Inflammatory macrophage treated with lipopolysaccharide for 1 hour (primary cell): ENCODE measurements at places on chromosomes 2 and 18.

DNA sequence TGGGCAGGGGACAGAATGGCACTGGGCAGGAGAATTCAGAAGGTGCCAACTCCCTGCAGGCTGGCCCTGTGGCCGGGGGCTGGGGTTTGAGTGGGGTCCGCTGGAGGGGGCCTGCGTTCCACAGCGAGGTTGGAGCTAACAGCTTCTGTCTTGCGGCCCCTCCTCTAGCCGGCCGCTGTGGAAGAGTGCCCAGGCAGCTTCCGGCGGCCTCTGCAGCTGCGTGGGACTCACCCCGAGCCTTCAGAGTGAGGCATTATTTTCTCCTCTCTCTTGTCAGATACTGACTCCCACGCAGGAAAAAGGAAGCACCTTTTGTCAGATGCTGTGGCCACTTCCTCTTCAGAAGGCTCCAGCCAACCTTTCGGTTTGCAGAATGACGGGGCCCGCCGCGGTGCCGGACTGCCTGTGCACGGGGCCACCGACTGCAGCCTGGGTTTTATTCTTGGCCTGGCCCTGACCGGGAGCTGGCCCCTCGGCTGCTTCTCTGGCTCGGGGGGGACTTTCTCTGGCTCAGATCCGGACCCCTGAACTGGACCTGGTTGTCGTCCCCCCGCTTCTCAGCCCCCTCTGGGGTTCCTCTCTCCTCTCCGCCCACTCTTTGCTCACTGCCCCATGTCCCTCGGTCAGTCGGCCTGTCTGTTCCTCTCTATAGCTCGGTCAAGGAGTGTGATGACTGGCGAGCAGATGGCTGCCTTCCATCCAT is 40.1 kb downstream of the ARHGAP25 start:
- DNase-seq: peak; percentile 89

- DNase-seq: no peak
These were observed 146.4 kb upstream of the COPS8 start for GRCh38 chr2:236939271-236939670.

- DNase-seq: peak; percentile 96
These were observed 47.4 kb downstream of the VWA3B start for GRCh38 chr2:98134172-98135005.

DNA sequence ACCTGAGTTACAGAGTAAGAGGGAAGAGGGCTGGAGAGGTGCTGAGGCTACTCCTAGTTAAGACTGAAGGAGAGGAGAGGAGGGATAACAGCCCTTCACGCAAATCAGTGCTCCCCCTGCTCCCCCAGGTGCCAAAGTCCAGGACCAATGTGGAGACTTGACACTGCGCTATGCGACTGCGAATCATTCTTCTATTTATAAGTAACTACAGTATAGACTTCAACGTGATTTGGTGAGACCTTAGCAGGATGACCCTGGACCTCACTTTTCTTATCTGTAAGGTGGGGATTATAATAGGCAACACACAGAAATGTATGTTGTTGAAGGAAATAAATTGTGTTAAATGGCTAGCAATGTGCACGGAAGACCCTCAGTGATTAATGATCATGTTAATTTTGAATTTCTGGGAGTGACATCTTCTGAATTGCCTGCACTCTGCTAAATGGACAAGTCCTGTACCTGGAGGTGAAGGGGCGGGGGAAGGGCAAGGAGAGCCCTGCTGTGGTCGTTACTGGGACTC is 11.0 kb downstream of the EN1 start:
- DNase-seq: no peak

- DNase-seq: no peak
These were observed 222.7 kb upstream of the PIK3C3 start for GRCh38 chr18:41732356-41732755.

DNA sequence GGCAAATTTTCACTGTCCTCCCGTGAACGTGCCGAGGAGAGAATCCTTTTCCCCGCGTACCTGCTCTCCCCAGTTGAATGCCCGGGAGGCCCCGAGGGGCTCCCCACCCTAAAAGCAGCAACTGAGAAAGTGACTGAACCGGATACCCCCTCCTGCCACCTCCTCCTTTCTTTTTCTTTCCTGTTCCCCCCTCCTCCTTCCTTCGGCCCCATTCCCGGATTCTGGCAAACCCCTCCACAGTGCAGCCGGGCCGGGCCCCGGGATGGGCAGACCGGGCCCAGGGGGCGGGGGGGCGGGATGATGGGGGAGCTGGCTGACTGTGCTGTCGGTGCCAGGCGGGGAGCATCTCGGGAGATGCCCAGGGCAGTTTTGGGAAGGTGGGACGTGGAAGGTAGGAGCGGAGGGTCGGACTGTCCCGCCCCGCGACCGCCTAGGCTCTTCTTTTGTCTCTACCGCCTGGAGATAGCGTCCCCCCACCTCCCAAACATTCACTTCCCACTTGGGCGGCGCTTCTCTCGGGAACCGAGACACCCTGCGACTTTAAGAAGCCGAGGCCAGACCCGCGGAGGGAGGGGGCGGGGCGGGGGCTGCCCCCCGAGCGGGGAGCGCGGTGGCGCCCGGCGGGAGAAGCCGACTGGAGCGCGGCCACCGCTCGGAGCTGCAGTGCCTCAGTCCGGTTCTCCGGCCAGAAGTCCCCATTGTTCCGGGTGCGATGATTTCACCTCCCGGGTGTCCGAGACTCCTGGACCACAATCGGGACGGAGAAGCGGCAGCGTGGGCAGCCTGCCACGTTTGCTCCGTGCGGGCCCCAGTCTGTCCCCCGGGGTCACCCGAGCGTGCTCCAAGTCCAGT is 8.2 kb downstream of the DLX2 start:
- DNase-seq: no peak

- DNase-seq: no peak
These were observed 102.8 kb upstream of the TFCP2L1 start for GRCh38 chr2:121387591-121388325.

- peak; percentile 8 for DNase-seq
These were observed 91.3 kb downstream of the NBEAL1 start for GRCh38 chr2:203105996-203106395.

DNA sequence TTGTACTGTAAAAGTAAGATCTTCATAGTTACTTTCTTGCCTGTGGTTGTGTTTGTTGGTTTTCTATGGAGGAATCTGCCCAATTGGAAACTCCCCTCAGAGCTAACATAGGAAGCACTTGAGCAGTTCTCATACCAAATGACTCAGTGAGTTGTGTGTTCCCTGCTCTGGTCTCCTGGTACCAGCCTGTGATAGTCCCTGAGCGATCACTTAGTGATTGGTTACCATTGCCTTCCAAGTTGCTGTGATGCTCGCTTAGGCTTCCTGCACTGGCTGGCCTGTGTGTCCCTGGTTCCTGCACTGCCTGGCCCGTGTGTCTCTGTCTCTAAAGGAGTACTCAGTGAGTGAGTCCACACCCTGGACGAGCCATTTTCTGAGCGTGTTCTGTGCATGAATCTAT is 133.0 kb downstream of the MAP4K4 start:
- DNase-seq: peak; percentile 12

- no peak for DNase-seq
These were observed 7.5 kb upstream of the PTPN2 start for GRCh38 chr18:12891561-12891960.

GRCh38 chr2:113176696-113177355 is 3.1 kb downstream of the PSD4 start:
- no peak for DNase-seq

- peak; percentile 82 for DNase-seq
These were observed 3.0 kb upstream of the IRS1 start for GRCh38 chr2:226802573-226802972.

DNA sequence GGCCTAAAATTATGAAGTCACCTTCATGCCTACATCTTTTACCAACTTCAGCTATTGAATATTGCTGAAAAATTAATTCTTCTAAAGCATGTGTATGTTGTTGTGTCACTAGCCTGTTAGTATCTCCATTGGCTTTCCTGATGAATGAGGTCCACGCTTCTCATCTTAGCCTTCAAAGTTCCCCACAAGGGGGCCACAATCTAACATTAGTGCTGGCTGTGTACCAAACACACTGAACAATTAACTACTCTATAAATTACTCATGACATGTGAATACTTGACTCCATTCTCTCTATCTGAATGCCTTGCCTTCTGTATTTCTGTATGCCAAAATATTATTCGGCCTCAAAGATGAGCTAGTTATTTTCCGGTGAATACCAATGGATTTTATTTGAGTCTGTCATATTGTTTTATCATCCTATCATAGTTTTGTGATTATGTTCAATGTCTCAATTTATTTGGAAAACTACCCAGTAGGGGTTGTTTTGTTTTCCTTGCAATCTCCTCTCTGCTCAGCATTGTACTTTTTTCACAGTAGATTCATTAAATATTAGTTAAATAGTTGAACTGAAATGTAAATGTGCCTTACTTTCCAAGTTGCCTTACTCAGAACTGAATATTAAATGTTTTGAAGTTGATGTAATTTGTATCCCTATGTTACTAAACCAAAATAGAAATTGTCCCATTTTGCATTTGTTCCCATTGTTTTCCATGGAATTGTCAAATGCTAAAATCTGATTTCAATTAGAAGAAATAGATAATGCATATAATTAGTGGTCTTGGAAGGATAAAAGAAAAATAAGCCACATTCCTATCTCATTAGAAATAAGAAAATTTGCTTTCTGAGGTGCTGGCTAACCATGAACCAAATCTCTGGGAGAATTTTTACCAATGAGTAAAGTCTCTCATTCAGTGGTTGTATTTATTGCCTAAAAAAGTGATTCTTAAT is 208.4 kb upstream of the COL3A1 start:
- no peak for DNase-seq

- no peak for DNase-seq
These were observed 825.2 kb downstream of the METTL4 start for GRCh38 chr18:1746131-1746530.

DNA sequence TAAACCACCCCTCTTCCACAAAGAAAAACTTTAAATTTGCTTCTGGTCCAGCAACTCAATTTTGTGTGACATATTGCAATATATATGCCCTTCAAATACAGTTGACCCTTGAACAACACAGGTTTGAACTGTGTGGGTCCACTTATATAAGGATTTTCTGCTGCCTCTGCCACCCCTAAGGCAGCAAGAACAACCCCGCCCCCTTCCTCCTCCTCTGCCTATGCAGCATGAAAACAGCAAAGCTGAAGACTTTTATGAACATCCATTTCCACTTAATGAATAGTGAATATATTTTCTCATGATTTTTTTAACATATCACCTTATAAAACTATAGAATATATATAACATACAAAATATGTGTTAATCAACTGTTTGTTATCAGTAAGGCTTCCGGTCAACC is 58.3 kb downstream of the EML4 start:
- DNase-seq: no peak

- no peak for DNase-seq
These were observed 90.1 kb upstream of the TGFA start for GRCh38 chr2:70643715-70644114.

GRCh38 chr2:200025717-200026116 is 70.3 kb downstream of the MAIP1 start:
- DNase-seq: no peak

GRCh38 chr2:98896944-98897343 is 39.1 kb downstream of the CRACDL start:
- no peak for DNase-seq

DNA sequence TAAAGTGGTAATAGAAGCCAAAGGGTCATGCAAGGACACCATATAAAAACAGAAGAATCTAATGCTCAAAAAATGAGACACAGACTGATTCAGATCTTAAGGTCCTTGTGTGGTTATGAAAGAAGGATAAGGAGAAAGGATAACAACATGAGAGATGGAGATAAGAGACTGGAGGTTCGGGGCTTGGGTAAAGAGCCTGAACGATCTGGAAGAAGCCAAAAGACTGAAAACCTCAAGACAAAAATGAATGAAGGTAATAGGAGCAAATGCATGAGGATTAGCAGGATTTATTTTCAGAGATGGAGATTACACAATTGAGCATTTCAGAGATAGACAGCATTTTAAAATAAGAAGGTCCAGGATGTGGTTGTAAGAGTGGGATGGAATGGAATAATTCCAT is 26.1 kb downstream of the STK17B start:
- no peak for DNase-seq

- no peak for DNase-seq
These were observed 33.5 kb upstream of the ZEB2 start for GRCh38 chr2:144553379-144553778.

DNA sequence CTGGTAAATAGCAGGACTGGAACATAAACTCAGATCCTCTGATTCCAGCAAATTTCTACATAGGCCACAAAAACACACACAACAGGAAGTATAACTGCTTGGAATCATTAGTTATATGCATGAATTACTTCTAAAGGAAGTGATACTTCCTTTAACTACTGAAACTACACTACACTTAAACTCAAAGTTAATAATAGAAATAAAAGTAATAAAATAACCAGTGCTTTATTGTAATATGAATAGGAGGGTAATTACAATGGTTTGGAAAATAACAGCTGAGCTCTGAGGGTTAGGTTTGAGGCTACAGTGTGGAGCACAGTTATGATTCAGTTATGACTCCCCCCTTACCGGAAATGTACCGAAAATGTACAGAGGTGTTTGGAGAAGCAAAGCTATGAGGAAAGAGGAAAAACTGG is 18.5 kb upstream of the POLI start:
- peak; percentile 35 for DNase-seq

- DNase-seq: no peak
These were observed 261.7 kb upstream of the SLC14A2 start for GRCh38 chr18:45353530-45353929.

DNA sequence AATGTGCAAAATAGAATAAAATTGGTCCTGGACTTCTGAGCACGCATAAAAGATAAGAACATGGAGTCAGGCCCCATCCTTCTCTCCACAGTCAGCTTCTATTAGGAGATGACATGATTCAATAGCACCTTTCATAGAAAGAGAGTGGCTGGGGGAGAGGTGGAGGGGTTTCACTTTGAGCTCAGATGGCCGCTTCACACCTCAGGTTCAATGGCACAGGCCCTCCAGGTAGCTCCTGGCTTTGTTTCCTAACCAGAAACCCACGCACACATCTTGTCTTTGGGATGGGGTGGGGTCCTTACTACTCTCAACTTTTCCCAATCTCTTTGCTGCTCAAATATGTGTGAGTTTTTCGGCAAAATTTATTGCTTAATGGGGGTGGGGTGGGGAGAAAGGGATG is 332.3 kb downstream of the CLIP4 start:
- no peak for DNase-seq

DNA sequence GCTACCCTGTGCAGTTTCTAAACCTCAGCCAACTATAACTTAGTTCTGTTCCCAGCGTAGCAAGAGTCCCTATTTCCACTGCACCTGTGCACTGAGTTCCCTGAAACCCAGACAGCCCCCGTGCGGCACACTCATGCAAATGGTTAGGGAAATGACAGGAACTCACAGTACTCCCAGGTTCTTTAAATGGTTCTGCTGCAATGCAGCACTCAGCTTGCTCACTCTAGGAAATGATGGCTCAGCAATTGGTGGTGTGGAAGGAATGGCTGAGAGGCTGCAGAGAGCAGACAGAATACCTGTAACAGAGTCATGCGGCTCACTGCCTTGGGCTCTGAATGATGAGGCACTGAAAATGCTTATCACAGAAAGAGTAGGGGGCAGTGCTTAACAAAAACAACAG is 143.0 kb downstream of the RAD51AP2 start:
- no peak for DNase-seq
